ENCODE measurements at places on chromosomes 5 and 9. TPM values are rescaled to one million over a fixed set of nuclear protein-coding genes. Genes with fewer than 3 reads are reported as not detected.

The ERCC6L2 gene
- 42.5 TPM for total RNA-seq

The KIF4B gene
- total RNA-seq, result 0.23 TPM

The SPATA31E1 gene
- total RNA-seq, result not detected

The ECM2 gene
- not detected for total RNA-seq

The PRUNE2 gene
- 9.6 TPM for total RNA-seq

The DNAH5 gene
- total RNA-seq, result 2.0 TPM

The HAVCR1 gene
- not detected for total RNA-seq

The PIP5KL1 gene
- total RNA-seq, result 3.9 TPM

The PCDHB14 gene
- total RNA-seq, result 1.6 TPM

The PCDHGA9 gene
- 4.5 TPM for total RNA-seq

The SAPCD2 gene
- total RNA-seq, result 6.1 TPM

The SPINK4 gene
- total RNA-seq, result not detected

The CER1 gene
- not detected for total RNA-seq

The DMRT2 gene
- not detected for total RNA-seq

The ERAP2 gene
- 12.7 TPM for total RNA-seq

The OR2V2 gene
- not detected for total RNA-seq

The LCN9 gene
- not detected for total RNA-seq

The CAMLG gene
- 39.1 TPM for total RNA-seq

The C5 gene
- total RNA-seq, result 1.7 TPM

The GIN1 gene
- 2.7 TPM for total RNA-seq

The ANKRD18A gene
- 0.12 TPM for total RNA-seq

The IFNB1 gene
- not detected for total RNA-seq

The RASEF gene
- 0.48 TPM for total RNA-seq

The HEMGN gene
- total RNA-seq, result not detected

The GPRIN1 gene
- total RNA-seq, result 13.1 TPM

The ENTPD2 gene
- not detected for total RNA-seq

The MVB12B gene
- 11.4 TPM for total RNA-seq

The ZDHHC11 gene
- total RNA-seq, result 0.70 TPM

The PCDHA5 gene
- total RNA-seq, result 0.18 TPM

The ANKRD55 gene
- 0.47 TPM for total RNA-seq

The SPATA31C1 gene
- total RNA-seq, result not detected

The SYNPO gene
- total RNA-seq, result 123 TPM

The TTC23L gene
- 0.41 TPM for total RNA-seq

The TAF11L5 gene
- total RNA-seq, result not detected

The C7 gene
- total RNA-seq, result not detected

The MEGF10 gene
- total RNA-seq, result 15.5 TPM

The FAM221B gene
- total RNA-seq, result not detected

The CDH10 gene
- 2.6 TPM for total RNA-seq

The SARDH gene
- total RNA-seq, result 3.4 TPM

The QRFP gene
- total RNA-seq, result not detected

The VCP gene
- total RNA-seq, result 380 TPM

The FNIP1 gene
- 26.4 TPM for total RNA-seq

The ECSCR gene
- total RNA-seq, result 345 TPM

The PCDHGA2 gene
- total RNA-seq, result 2.6 TPM

The MARCOL gene
- total RNA-seq, result not detected

The NUP188 gene
- 47.5 TPM for total RNA-seq

The DNM1 gene
- 7.9 TPM for total RNA-seq

The MXD3 gene
- 6.0 TPM for total RNA-seq

The ATG10 gene
- 3.9 TPM for total RNA-seq

The MEGF9 gene
- 14.8 TPM for total RNA-seq

The RBM22 gene
- 43.2 TPM for total RNA-seq

The IFNA2 gene
- total RNA-seq, result not detected

The OSMR gene
- total RNA-seq, result 22.8 TPM

The IL17B gene
- total RNA-seq, result not detected
